ENCODE measurements at places on chromosomes 4 and X.

DNA sequence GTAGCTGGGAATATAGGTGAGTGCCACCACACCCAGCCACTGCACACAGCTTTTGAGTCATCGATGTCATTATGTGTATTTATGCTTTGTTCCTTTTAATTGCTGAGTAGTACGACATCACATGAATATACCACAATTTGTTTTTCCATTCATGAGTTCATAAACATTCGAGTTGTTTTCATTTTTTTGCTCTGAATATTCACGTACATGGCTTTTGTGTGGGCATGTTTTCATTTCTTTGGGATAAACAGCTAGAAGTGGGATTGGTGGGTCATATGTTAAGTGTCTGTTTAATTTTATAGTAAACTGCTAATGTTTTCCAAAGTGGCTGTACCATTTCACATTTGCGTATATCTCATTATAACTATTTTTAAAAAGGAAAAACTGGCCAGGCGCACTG, 45.1 kb upstream of the KDR start:
- DNase-seq: no peak

GRCh38 chrX:40366661-40367060, 214.1 kb upstream of the ATP6AP2 start:
- no peak for DNase-seq

GRCh38 chr4:87530229-87530628, 1.1 kb upstream of the SPARCL1 start:
- no peak for DNase-seq

- DNase-seq: no peak
Observed at GRCh38 chrX:153606503-153606902, 7.6 kb upstream of the CCNQ start.
